ENCODE measurements at places on chromosomes 13 and 19. TPM values are rescaled to one million over a fixed set of nuclear protein-coding genes. Genes with fewer than 3 reads are reported as not detected.

- no peak for DNase-seq
- H3K4me1 ChIP-seq, result peaks cover 8% of the 10 kb centered on the region
- peaks cover 2% of the 10 kb centered on the region for H3K27me3 ChIP-seq
- no peaks in the 10 kb centered on the region for H3K36me3 ChIP-seq
- H3K27ac ChIP-seq, result no peak overlapping the region
Measured at GRCh38 chr13:98284679-98285078, 107.6 kb upstream of the RNF113B start.

Gene NLRP4
- not detected for total RNA-seq

GRCh38 chr19:7540761-7541474, 5.4 kb downstream of the PNPLA6 start:
- peaks cover 52% of the 10 kb centered on the region for H3K4me1 ChIP-seq
- DNase-seq, result no peak
- no peaks in the 10 kb centered on the region for H3K27me3 ChIP-seq

DNA sequence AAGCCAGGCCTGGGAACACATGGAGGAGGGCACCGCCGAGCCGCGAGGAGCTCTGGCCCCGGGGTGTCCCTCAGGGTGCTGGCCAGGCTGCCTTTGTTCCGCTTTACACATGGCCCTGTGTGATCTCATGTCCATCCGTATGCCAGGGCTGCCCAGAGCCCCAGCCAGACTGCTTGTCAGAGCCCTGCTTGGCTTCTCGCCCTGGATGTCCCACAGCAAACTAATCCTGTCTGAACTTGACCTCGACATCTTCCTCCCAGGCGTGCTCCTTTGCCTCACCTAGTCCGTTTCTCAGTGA, 14.3 kb downstream of the BCKDHA start:
- H3K27ac ChIP-seq, result no peak overlapping the region
- peaks cover 20% of the 10 kb centered on the region for H3K36me3 ChIP-seq
- H3K27me3 ChIP-seq, result no peaks in the 10 kb centered on the region
